ENCODE measurements at places on chromosomes 7 and 10.
A peak's percentile ranks its signal among the peaks of the same experiment; 100 is the strongest.

DNA sequence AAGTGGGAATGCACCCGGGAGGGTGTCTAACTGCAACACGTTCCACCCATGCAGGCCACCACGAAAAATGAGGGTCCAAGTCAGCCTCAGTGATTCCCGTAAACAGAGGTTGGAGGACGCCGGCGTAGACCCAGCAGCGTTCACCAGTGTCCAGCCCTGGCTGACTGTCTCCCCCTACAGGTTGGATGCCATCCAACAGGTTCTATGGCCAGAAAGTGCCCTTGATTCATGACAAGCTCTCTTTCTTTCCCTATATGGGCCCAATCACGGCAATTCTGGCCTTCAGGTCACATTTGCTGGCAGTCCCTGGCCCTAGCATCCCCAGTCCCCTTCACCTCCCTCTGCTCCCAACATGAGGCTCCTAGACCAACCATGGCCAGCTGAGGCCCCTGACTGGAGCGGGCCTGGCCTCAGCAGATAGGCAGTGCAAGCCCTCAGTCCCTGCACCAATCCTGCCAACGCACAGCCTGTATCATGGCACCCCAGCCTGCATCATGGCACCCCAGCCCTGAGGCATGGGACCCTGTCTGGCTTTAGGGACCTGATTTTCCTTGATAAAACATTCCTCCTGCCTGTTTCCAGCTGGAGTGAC, 227.4 kb downstream of the GRID1 start:
- DNase-seq: peak; percentile 5

DNA sequence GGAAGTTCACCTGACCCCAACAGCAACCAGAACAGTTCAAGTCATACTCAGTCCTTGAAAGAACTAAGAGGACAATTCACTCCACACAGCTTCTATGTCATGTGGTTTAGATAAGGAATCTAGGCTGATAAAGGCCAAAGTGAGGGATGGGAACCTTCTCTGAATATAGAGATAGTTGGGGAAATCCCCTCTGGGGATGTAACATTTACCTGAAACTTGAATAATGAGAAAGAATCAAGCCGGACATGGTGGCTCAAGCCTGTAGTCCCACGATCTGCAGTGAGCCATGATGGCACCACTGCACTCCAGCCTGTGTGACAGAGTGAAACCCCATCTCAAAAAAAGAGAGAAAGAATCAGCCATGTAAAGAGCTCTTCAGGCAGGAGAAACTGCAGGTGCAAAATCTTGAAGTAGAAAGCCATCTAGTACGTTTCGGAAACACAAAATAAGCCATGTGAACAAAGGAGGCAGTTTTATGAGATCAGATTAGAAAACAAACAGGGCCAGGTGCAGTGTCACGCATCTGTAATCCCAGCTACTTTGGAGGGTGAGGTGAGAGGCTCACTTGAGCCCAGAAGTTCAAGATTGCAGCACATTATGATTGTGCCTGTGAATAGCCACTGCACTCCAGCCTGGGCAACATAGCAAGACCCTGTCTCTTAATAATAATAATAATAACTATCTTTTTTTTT, 4.5 kb upstream of the DNMBP start:
- no peak for DNase-seq

GRCh38 chr7:54663186-54663585, 95.8 kb downstream of the SEC61G start:
- no peak for DNase-seq

GRCh38 chr7:101815826-101816594, 1.4 kb upstream of the CUX1 start:
- peak; percentile 46 for DNase-seq

- DNase-seq: no peak
Measured at GRCh38 chr10:120387326-120387725, 69.7 kb upstream of the PLPP4 start.

DNA sequence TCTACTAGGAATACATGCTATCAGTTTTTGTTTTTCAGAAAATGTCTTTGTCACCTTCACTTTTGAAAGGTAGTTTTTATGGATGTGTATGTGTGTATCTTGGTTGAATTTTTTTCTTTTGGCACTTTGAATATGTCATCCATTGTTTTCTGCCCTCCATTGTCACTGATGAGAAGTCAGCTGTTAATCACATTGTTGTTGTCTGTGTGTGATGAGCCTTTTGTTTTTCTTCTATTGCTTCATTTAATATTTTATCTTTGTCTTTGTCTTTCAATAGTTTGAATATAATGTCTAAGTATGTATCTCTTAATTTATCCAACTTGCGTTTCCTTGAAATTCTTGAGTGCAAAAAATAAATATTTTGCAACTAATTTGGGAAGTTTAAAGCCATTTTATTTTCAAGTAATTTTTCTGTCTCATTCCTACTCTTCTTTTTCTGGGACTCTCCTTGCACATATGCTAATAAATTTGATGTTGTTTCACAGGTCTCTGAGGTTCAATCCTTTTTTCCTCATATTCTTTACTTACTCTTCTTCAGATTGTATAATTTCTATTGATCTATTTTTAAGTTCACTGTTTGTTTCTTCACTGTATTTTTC, 546.9 kb upstream of the GHITM start:
- no peak for DNase-seq

GRCh38 chr10:4982764-4983226, 19.6 kb downstream of the AKR1C1 start:
- DNase-seq: no peak

Measured in activated CD4-positive, alpha-beta T cell treated with anti-CD3 and anti-CD28 coated beads for 24 hours (primary cell).